ENCODE measurements at places on chromosomes 4 and X. TPM values are rescaled to one million over a fixed set of nuclear protein-coding genes. Genes with fewer than 3 reads are reported as not detected.

The F8A3 gene
- 2.4 TPM for total RNA-seq

The CYP2U1 gene
- total RNA-seq, result 19.1 TPM

The FAT4 gene
- total RNA-seq, result 85.5 TPM

The HELT gene
- not detected for total RNA-seq

The CT47B1 gene
- total RNA-seq, result not detected

Measured in spinal cord (tissue), 10 donors.